ENCODE measurements at places on chromosomes 3 and 15. TPM values are rescaled to one million over a fixed set of nuclear protein-coding genes. Genes with fewer than 3 reads are reported as not detected.

CNTN4 gene
- 29.7 TPM for total RNA-seq

- H3K4me1 ChIP-seq = peaks cover 29% of the 10 kb centered on the region
- H3K27me3 ChIP-seq = no peaks in the 10 kb centered on the region
- no peak for DNase-seq
- no peak overlapping the region for H3K27ac ChIP-seq
Observed at GRCh38 chr3:23221136-23221535, 18.0 kb downstream of the UBE2E2 start.

GRCh38 chr15:29099131-29099880 lies 170.3 kb downstream of the NSMCE3 start:
- no peaks in the 10 kb centered on the region for H3K27me3 ChIP-seq
- H3K27ac ChIP-seq = no peak overlapping the region
- no peak for DNase-seq
- H3K4me3 ChIP-seq = no peak overlapping the region
- H3K36me3 ChIP-seq = peaks cover 9% of the 10 kb centered on the region

TRIM59 gene
- total RNA-seq = 13.8 TPM

- DNase-seq = no peak
- H3K4me1 ChIP-seq = peaks cover 29% of the 10 kb centered on the region
- peaks cover 2% of the 10 kb centered on the region for H3K27me3 ChIP-seq
- no peaks in the 10 kb centered on the region for H3K36me3 ChIP-seq
Observed at GRCh38 chr15:63476229-63476632, 28.2 kb upstream of the USP3 start.

DNA sequence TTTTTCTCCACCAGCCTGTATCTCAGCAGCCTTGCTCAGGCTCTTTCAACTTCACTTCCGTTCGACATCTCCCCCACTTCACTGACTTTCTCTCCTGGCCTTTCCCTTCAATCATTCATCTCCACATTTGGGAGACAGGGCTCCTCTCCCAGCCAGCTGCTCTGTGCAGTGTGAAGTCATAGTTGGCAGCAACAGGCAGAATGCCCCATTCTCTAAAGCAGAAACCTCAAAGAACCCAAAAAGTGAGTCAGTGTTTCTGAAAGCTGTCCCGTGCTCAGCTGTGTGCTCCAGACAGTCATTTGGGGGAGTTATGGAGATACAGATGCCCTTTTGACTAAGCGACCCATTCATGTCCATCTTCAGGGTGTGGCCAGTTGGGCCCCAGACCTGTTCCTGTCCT lies 54.3 kb downstream of the NTRK3 start:
- no peaks in the 10 kb centered on the region for H3K4me1 ChIP-seq
- no peak overlapping the region for H3K4me3 ChIP-seq
- no peak overlapping the region for H3K27ac ChIP-seq
- H3K27me3 ChIP-seq = peaks cover 26% of the 10 kb centered on the region
- no peaks in the 10 kb centered on the region for H3K36me3 ChIP-seq

SEC11A gene
- 185 TPM for total RNA-seq

- no peaks in the 10 kb centered on the region for H3K36me3 ChIP-seq
- no peak for DNase-seq
- H3K27ac ChIP-seq = no peak overlapping the region
Observed at GRCh38 chr3:135272026-135272669, 477.1 kb downstream of the EPHB1 start.

CFAP100 gene
- 4.3 TPM for total RNA-seq

GRCh38 chr15:74648051-74648842 lies 32.6 kb downstream of the CLK3 start:
- H3K4me3 ChIP-seq = peak overlapping the region; percentile 71
- peak overlapping the region; percentile 91 for H3K27ac ChIP-seq
- peaks cover 33% of the 10 kb centered on the region for H3K4me1 ChIP-seq
- no peaks in the 10 kb centered on the region for H3K27me3 ChIP-seq

- H3K36me3 ChIP-seq = no peaks in the 10 kb centered on the region
- no peaks in the 10 kb centered on the region for H3K27me3 ChIP-seq
- no peak for DNase-seq
- peaks cover 17% of the 10 kb centered on the region for H3K4me1 ChIP-seq
Observed at GRCh38 chr3:119600732-119601131, 3.0 kb downstream of the PLA1A start.

GRCh38 chr15:101451846-101452245 lies 37.7 kb downstream of the PCSK6 start:
- H3K4me1 ChIP-seq = peaks cover 44% of the 10 kb centered on the region
- H3K36me3 ChIP-seq = no peaks in the 10 kb centered on the region
- H3K4me3 ChIP-seq = no peak overlapping the region
- peaks cover 3% of the 10 kb centered on the region for H3K27me3 ChIP-seq

DNA sequence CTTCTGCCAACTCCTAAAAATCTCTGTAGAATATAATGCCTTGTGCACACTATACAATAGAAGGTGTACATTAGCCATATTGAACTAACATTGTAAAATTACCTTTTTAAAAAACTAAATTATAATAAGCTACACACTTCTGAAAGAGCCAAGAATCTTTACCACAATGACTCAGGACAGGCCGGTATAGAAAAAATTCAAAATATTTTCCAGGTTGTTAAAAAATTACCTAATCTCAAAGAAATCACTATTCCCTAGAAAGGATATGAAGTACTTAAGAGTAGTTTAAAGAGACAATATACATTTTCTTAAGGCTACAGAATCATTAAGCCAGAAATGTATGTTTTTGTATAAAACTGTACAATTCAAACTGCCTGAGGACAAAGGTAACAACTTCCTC lies 48.5 kb downstream of the TJP1 start:
- no peak overlapping the region for H3K4me3 ChIP-seq
- H3K27me3 ChIP-seq = no peaks in the 10 kb centered on the region
- H3K4me1 ChIP-seq = peaks cover 15% of the 10 kb centered on the region
- no peak overlapping the region for H3K27ac ChIP-seq
- peaks cover 18% of the 10 kb centered on the region for H3K36me3 ChIP-seq

GRCh38 chr3:10804183-10804648 lies 11.8 kb upstream of the SLC6A11 start:
- H3K27me3 ChIP-seq = peaks cover 39% of the 10 kb centered on the region
- H3K4me3 ChIP-seq = peak overlapping the region; percentile 50
- H3K4me1 ChIP-seq = no peaks in the 10 kb centered on the region
- H3K27ac ChIP-seq = peak overlapping the region; percentile 91

GRCh38 chr3:20055842-20056241 lies 15.6 kb downstream of the KAT2B start:
- DNase-seq = no peak
- H3K4me1 ChIP-seq = peaks cover 4% of the 10 kb centered on the region
- H3K27me3 ChIP-seq = no peaks in the 10 kb centered on the region
- H3K27ac ChIP-seq = no peak overlapping the region
- H3K36me3 ChIP-seq = no peaks in the 10 kb centered on the region

C3orf22 gene
- total RNA-seq = not detected

DNA sequence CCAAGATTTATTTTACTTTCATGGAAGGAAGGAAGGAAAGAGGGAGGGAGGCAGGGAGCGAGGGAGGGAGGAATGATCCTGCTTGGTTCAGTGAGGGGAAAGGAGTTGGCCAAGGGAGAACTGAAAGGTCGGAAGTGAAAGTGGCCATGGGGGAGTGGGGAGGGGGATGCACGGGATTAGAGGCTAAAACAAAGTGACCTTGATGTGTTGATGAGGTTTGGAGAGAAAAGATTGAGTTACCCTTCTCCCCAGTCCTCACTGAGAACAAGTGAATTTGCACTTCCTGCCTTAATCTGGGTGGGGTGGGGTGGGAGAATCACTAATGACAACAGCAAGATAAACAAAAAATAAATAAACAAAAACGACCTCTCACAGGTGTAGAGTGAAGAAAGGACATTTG lies 212.0 kb upstream of the TLE3 start:
- peaks cover 7% of the 10 kb centered on the region for H3K27me3 ChIP-seq
- no peak for DNase-seq
- no peak overlapping the region for H3K27ac ChIP-seq
- H3K4me3 ChIP-seq = no peak overlapping the region

GRCh38 chr3:98903705-98904481 lies 2.4 kb upstream of the DCBLD2 start:
- no peaks in the 10 kb centered on the region for H3K27me3 ChIP-seq
- no peak for DNase-seq
- H3K4me3 ChIP-seq = no peak overlapping the region
- H3K36me3 ChIP-seq = peaks cover 5% of the 10 kb centered on the region

DNA sequence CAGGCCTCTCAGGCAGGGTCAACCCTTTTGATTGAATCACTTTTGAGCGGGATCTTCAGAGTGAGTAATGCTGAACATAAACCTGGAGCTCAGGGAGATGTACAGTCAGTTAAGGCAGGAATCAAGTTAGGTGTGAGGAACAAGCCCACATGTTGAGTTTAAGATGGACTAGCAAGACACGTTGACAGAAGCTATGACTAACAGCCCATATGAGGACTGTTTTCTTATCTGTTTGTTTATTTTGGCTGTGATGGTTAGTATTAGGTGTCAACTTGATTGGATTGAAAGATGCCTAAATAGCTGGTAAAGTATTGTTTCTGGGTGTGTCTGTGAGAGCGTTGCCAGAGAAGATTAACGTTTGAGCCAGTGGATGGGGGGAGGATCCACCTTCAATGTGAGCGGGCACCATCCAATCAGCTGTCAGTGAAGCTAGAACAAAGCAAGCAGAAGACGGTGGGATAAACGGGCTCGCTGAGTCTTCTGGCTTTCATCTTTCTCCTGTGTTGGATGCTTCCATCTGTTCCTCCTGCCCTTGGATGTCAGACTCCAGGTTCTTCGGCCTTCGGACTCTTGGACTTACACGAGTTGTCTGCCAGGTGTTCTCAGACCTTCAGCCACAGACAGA lies 232.3 kb upstream of the STAC start:
- H3K4me1 ChIP-seq = no peaks in the 10 kb centered on the region
- no peaks in the 10 kb centered on the region for H3K36me3 ChIP-seq
- H3K4me3 ChIP-seq = no peak overlapping the region
- DNase-seq = no peak

- no peak overlapping the region for H3K4me3 ChIP-seq
- H3K36me3 ChIP-seq = no peaks in the 10 kb centered on the region
- no peaks in the 10 kb centered on the region for H3K4me1 ChIP-seq
- DNase-seq = no peak
- no peak overlapping the region for H3K27ac ChIP-seq
Observed at GRCh38 chr15:79257454-79257853, 25.1 kb upstream of the ANKRD34C start.

P2RY13 gene
- total RNA-seq = not detected

TMEM40 gene
- 51.3 TPM for total RNA-seq
